ENCODE measurements at places on chromosomes 3 and 15.

- no peak for DNase-seq
These were observed 57.6 kb downstream of the FNDC3B start for GRCh38 chr3:172096881-172097420.

GRCh38 chr3:150091626-150092025 lies 120.9 kb upstream of the PFN2 start:
- no peak for DNase-seq

DNA sequence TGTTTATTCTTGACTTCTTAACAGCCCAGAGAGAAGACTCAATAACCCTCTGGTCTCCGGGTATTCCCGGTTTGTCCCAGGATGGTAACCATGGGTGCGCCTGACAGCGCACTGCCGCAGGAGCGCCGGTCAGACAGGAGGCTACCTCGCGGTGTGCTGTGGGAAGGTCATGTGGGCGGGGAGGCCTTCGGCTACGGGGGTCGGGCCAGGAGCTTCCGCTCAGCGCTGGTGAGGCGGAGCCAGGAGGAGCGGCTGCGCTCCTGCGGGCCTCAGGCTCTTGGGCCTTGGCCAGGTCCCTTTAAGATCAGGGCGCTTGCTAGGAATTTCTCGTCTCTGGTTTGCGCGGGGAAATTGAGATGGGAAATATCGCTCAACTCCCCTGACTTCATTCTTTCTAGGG lies 182.3 kb upstream of the NDN start:
- no peak for DNase-seq

DNA sequence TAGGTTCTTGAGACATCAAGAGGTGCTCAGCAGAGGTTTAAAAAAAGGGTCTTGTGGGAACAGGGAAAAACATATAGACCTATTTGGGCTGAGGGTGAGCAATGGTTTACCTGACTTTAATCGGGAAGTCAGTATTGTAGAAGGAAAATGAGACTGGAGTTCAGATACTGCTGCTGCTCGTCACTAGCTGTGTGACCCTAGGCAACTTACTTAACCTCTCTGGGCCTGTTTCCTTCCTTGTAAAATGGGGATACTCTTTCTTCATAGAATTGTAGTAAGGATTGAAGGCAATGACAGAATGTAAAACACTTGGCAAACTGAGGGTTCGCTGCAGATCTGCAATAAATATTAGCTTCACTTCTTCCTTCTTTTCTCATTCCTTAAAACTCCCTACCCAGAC lies 327.5 kb upstream of the PROK2 start:
- no peak for DNase-seq

DNA sequence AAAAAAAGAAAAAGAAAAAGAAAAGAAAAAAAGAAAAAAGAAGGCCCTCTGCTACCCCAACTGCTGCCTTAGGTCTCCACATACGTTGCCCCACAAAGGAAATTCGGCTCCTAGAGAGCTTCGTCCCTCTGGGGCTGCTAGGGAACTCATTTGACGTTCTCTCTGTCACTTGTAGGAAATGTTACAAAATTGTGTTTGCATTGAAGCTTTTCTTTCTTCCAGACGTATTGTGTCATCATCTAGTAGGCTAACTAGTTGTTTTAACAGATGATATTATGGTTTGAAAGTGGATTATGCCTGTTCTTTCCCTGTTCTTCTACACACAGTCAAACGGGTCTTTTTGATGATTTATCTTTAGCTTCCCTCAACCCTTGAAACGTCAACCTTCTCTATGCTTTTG lies 125.3 kb downstream of the BDH1 start:
- DNase-seq = no peak

GRCh38 chr3:38125305-38126120 lies 11.4 kb downstream of the ACAA1 start:
- no peak for DNase-seq

DNA sequence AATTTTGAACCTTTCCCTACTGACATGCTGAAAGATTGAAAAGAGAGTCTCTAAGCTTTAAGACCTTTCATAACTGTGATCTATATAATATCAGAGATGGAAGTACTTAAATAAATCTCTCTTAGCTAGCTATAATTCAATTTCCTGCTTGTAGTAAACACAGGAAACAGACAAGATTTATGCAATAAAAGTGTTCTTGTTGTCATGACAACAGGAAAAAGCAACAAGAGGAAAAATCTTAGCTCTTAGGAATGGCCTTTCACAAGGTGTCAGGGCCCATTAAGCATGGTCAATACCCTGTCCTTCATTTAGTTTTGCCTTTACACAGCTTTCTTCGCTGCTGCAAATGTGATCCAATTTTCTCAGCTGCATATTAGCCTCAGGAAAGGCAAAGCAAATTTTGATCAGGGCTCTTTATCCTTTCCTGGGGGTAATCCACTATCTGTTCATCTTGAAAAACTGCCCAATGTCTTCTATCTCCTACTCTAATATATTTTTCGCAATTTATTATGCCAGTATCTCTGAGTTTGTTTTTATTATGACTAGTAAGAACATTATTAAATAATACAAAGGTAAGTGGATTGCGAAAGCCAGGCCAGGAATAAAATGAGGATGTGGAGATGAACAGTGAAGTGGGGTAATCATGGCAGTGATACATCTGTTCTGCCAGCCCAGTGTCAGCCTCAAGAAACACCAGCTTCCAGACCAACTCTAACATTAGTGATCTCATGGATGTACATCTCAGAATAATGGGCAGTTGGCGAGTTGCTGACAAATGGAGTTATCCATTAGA lies 28.7 kb downstream of the SIDT1 start:
- DNase-seq = no peak

- no peak for DNase-seq
These were observed 108.8 kb upstream of the CCDC54 start for GRCh38 chr3:107268469-107268868.

- DNase-seq = peak; percentile 51
These were observed 26.2 kb downstream of the POLR2M start for GRCh38 chr15:57732526-57733331.

- DNase-seq = no peak
These were observed 45.1 kb downstream of the APH1B start for GRCh38 chr15:63322541-63322940.

DNA sequence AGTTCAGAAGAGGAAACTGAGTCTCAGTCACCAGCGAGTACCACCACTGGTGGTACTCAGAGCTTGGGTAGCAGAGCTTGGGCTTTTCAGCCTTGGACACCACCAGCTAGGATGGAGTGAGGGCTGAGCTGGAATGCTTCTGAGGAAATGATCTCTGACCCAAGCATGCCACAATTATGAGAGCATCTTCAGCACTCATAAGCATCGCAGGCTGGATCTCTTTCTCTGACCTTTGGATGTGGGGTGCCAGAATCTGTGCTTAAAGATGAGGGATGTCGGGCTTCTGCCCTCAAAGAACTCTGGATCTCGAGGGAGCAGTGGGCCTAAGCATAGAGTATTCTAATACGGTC lies 36.4 kb downstream of the ZNF710 start:
- DNase-seq = no peak

- no peak for DNase-seq
These were observed 7.9 kb downstream of the TM4SF18 start for GRCh38 chr3:149325581-149325980.

DNA sequence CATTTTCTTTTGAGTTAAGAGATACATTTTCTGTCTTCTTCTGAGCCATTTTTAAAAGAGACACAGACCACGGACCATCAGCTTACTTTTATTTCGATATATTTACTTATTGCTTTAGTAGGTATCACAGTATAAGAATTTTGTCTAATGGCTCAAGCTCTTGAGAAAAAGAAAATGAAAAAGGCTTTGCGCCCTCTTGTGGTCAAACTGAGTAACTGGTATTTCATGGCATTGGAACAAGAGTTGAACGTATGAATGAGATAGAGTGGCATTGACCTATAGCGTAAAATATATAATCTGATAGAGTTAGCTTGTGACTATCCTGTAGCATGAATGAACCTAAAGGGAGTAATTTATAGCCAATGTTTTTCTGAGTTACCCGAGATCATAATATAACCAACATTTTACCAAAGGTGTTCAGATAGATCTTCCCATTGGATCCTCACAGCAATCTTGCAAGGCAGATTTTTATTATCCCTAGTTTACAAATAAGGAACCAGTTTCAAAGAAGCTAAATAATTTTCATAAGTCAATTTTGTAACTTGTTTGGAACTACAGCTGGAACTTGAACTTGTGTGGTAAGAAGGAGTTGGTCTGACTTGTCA lies 154.6 kb downstream of the POLR2M start:
- no peak for DNase-seq

DNA sequence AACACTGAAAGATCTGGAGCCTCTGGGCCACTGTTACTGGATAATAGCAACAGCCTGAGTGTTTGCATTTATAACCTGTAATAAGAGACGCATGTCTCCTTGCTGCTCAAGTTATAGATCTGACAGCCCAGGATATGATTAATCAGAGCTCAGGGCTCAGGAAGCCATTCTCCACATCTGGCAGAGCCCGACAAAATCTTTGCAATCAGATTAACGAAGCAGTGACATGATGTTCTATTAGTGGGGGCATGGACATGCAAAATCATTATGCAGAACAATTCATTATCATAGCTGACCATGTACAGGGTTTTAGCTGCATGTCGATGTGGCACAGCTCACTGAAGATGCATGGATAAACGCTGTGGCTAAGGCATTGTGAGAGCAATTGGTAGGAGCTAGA lies 730.3 kb downstream of the ZNF385D start:
- no peak for DNase-seq

DNA sequence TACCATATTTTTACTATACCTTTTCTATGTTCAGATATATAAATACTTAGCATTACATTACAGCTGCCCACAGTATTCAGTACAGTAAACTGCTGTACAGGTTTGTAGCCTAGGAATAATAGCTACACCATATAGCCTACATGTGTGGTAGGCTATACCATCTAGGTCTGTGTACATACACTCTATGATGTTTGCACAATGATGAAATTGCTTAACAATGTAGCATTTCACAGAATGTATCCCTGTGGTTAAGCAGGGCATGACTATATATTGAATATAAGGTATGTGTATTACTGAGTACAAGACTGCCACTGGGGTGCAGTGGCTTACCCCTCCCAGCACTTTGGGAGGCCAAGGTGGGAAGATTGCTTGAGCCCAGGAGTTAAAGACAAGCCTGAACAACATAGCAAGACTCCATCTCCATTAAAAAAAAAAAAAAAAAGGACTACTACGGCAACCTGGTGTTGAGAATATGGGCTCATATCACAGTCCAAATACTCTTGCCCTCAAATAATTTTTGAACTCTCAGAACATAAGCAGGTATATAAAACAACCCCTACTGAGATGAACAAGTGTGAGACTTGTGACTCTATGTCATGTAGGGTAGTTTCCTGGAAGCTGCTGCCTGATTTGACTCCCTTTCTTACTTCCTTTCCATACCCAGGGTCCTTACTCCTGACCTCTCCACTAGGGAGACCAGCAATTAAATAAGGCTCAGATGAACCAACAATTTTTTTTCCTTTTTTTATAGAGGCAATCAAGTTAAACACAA lies 4.8 kb downstream of the PPP1R14D start:
- DNase-seq = no peak

DNA sequence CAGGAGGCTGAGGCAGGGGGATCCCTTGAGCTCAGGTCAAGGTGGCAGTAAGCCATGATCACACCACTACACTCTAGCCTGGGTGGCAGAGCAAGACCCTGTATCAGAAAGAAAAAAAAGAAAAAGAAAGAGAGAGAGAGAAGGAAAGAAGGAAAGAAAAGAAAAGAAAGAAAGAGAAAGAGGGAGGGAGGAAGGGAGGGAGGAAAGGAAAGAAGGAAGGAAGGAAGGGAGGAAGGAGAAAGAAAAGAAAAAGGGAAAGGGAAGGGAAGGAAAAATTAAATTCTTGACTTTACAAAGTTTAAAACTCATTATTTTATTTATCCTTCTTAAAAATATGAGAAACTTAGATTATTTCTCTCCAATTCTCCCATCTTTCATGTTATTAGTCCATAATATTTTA lies 17.1 kb upstream of the IDH2 start:
- DNase-seq = no peak

DNA sequence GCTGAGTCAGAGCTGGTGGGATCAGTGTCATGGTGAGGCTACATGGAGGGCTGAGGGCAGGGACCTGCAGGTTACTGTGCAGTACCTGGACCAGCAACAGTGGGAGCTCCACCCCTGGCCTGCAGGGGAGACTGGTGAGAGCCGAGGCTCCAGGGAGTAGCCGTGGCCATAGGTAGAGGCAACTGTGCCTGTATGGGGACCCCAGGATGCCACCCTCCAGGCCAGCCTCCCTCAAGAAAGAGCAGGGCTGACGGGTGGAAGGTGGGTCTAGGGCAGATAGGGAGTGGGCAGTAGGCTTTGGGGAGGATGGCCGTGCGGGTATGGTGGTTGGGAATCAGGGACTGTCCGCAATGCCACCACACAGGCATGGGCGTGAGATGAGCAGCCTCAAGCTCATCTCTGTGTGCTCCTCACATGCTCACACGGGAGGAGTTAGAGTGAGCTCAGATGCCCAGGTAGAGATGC lies 35.5 kb downstream of the FBLN2 start:
- DNase-seq = no peak

GRCh38 chr3:7546253-7546652 lies 685.3 kb downstream of the GRM7 start:
- no peak for DNase-seq

- DNase-seq = no peak
These were observed 18.9 kb upstream of the SLC27A2 start for GRCh38 chr15:50162969-50163718.

GRCh38 chr3:187839422-187839821 lies 94.2 kb upstream of the BCL6 start:
- DNase-seq = no peak

DNA sequence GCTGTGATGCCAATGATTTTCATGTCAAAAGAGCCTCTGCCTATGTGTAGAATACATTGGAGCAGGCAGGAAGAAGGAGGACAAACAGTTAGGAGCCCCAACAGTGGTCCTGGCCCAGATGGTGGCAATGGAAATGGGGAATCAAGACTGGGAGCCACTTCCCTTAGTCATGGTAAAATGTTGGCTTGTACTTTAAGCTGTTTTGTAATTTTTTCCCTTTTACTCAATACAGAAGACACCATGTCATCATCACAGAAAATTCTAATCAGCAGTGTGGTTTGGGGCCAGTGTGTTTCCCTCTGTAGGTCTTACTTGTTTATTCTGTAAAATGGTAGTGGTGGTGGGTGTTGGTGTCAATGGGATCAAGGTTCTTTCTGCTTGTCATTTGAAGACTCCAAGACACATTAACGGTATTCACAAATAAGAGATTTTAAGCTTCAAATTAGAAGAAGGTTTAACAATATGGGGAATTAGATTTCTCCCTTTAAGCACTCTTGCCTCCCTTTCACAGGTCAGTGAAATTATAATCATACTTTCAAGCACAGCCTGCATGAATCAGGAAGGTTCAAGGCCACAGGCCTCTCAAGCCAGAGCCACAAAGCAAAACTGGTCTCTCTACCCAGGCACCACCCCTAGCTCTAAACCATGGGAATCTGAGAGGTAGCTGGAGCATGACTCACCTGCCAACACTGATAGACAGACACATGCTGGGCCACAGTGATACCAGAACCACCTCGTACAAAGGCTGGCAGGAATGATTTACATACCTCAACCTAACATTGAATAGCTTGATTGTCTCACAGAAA lies 24.9 kb downstream of the SIAH2 start:
- DNase-seq = no peak

DNA sequence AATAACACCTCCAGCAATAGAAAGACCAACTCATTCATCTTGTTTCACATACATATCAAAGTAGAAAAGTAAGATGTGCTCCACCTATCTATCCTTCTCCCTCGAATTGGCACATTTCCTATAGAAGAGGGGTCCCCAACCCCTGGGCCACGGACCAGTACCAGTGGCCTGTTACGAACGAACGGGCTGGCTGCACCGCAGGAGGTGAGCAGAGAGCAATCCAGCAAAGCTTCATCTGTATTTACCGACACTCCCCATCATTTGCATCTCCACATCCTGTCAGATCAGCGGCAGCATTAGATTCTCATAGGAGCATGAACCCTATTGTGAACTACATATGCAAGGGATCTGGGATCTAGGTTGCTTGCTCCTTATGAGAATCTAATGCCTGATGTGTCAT lies 95.0 kb upstream of the CGNL1 start:
- no peak for DNase-seq

Data from CD8-positive, alpha-beta memory T cell (primary cell).